ENCODE measurements at places on chromosomes 1 and 21.

DNA sequence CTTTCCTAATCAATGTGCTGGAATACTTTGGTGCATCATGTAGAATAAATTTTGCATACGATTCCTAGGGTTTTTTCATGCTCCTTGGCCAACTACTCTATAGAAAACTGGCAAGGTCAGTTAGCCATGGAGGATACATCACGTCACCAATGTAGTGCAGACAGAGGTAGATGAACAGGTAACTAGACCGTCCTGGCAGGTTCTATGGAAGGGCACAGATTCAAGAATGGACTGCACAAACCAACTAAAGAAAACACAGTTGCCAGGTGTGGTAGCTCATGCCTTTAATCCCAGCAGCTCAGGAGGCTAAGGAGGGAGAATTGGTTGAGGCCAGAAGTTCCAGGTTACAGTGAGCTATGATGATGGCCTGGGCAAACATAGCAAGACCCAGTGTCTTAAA lies 9.9 kb downstream of the MTF1 start:
- DNase-seq, result no peak

GRCh38 chr1:226575739-226576378 lies 27.3 kb downstream of the STUM start:
- no peak for DNase-seq

- no peak for DNase-seq
Measured at GRCh38 chr1:55333461-55333860, 118.3 kb upstream of the USP24 start.

- DNase-seq, result no peak
Measured at GRCh38 chr1:226420897-226421296, 13.0 kb upstream of the PARP1 start.

DNA sequence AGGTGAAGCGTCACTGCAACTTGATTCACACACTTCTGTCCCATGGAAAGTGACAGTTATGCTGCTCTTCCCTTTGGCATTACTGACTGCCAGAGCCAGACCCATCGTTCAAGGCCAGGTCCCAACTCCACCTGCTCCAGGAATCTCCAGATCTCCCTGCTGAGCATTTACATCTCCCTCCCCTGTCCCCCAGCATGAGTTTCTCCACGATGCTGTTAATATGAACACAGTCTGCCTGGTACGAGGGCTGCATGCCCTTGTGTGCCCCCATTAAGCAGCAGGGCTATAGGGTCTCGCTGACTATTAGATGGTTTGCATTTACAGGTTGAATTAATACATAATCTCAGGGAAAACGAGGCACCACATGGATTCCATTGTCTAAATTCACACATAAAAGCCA lies 4.3 kb downstream of the F3 start:
- no peak for DNase-seq
